Vein endothelial cell (primary cell): ENCODE measurements at places on chromosomes 3 and 15. TPM values are rescaled to one million over a fixed set of nuclear protein-coding genes. Genes with fewer than 3 reads are reported as not detected.

Gene CD86
- not detected in 2 replicates for total RNA-seq

Gene GOLGA8S
- not detected in 2 replicates for total RNA-seq

Gene TMCO5A
- not detected in 2 replicates for total RNA-seq

Gene KBTBD13
- not detected in 2 replicates for total RNA-seq

Gene NXPE3
- 5.7 and 6.5 TPM in 2 replicates for total RNA-seq

Gene CAMKV
- total RNA-seq = not detected in 2 replicates
